ENCODE measurements at places on chromosomes 11 and 22.
A peak's percentile ranks its signal among the peaks of the same experiment; 100 is the strongest.

DNA sequence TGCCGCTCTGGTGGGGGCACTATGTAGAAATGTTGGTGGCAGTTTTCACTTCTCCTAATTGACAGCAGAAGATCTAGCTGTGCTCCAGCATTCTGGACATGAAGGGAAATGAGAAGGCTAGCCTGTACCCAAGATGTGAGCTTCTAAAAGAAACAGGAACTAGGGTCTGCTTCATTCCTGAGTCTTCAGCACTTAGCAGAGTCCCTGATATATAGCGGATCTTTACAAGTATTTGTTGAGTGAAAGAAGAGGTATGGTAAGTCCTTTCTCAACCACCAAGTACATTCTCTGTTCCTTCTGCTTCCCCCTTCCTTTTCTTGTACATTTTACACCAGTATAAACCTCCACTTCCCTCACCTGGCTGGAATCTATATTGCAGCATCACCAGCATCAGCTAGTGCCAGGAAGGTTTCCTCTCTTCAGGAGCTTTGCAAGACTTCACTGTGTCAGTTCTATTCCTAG, 408.3 kb upstream of the CADM1 start:
- DNase-seq, result no peak

- no peak for DNase-seq
These were observed 113.6 kb downstream of the SIK3 start for GRCh38 chr11:116984589-116984988.

DNA sequence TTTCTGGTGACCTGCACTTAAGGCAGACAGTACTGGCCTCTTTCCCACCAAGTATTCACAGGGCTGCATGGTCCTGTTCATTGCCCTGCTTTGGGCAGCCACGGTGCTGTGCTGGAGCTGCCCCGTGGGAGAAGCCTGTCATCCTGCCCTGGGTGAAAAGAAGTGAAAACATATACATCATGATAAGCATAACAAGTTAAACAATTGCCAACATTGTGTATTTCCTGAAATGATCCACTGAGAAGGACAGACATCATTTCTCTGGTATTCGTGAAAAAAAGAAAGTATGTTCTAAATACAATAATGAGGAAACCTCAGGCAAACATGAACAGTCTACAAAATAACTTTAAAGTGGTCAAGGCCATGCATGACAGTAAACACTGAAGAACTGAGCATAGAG, 393.1 kb downstream of the TMEM135 start:
- no peak for DNase-seq

DNA sequence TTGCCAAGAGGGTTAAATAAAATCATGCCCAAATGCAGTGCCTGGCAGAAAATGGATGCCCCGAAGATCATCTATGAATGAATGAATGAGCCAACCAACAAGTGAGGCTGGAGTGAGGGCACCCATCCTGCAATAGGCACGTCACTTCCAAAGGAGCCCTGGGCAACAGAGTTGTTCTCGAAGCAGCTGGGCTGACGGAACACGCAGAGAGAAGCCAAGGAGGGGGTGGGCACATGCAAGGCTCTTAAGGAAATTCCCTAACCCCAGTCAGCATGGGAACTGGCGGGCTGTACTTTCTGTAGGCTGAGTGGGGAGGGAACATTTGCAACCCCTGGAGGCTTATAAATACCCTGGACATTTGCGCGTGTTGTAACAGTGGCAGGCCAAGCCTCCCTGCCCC, 11.6 kb upstream of the CHADL start:
- no peak for DNase-seq

DNA sequence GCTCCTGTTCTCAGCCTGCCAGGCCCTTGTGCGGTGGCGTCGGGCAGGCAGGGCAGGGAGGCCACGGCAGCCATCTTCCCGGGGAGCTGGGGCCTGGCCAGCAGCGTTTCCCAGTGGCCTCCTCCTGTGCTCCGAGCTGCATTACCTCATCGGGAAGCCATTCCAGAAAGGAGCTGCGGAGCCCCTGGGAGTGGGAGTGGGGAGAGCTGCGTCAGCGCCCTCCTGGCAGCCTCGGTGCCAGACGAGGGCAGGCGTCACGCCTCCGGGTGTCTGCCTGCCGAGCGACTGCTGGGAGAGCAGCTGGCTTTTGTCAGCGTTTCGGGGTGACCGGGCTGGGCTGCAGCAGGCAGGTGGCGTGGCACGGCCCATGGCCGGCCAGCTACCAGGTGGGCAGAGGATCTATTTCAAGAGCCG, 30.9 kb upstream of the WNT7B start:
- peak; percentile 77 for DNase-seq

DNA sequence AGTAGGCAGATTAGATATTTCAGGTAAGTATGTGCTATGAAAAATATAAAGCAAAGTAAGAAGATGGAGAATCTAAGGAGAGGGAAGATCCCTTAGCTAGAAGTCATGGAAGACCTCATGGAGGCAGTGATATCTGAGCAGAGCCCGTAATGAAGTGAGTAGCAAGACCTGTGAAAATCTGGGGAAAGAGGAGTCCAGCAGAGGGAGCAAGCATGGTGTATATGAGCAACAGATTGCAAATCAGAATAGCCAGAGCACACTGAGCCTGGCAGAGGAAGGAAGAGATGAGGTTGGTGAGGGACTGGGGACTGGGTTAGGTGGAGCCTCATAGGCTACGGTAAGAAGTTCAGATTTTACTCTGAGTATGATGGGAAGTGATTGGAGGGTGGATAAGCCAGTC, 9.4 kb downstream of the LHFPL7 start:
- no peak for DNase-seq

- no peak for DNase-seq
These were observed 17.7 kb downstream of the TNKS1BP1 start for GRCh38 chr11:57306940-57307565.

- no peak for DNase-seq
These were observed 28.3 kb downstream of the MYO18B start for GRCh38 chr22:25770333-25770732.

GRCh38 chr22:43275545-43276317, 67.4 kb downstream of the SCUBE1 start:
- no peak for DNase-seq

DNA sequence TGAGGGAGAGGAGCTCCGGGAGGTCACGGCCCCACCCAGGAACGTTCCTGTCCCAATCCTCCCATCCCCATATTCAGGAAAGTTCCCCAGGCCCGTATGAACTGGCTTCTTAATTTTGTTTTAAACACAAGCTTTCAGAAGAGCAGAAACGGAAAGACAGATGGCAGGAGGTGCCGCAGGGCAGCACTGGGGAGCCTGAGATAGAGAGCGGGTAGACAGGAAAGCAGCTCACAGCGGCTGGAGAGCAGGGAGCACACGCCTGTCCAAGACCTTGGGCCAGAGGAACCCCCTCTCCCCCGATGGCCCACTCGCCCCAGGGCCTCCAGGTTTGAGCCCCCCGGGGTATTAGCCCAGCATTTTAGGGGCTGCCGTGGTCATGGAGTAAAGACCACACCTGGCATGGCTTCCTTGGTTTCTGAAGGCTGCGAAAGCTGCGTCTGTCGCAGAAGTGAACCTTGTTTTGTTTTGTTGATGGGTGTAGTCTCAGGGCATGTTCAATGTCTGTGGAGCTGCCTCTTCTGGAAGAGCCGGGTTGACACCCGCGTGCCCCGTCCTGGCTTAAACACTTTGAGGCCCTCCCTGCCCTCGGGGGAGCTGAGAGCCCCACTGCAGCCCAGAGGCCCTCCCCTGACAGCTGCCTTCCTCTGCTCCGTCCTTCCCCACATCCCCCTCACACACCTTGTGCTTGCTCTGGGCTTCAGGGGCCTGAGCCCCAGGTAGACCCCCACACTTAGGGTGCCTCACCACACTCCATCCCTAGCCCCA, 17.9 kb upstream of the KCNQ1OT1 start:
- no peak for DNase-seq

GRCh38 chr11:126146454-126147192, 64.8 kb downstream of the RPUSD4 start:
- peak; percentile 77 for DNase-seq

DNA sequence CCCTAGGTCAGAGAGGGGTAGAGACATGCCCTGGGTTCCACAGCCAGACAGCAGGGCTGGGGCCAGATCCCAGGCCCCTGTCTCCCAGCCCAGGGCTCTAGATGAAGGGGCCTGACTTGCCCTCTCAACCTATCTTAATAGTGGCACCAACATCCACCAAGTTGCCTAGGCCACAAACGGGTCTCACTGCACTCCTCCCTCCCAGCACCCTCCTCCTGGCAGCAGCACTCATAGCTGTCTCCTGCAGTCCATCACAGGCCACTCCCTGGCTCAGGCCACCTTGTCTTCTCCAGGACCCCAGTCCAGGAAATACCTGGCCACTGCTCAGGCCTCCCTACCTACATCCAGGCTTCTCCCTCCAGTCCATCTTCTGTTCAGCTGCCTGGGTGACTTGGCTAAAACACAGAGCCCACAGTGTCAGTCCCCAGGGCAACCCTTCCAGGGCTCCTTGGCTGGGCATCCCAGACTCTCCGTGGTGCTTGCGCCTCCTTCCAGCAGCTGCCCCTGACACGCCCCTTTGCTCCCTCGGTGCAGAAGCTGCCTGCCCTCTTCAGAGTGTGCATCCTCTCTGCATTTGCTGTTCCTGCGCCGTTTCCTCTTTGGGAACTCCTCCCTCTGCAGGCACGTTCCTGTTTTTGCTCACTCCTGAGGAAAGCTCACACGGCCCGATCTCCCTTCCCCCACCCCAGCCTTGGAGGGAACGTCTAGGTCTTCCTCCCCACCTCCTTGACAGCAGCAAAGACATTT, 40.5 kb downstream of the LRRC32 start:
- DNase-seq, result no peak

DNA sequence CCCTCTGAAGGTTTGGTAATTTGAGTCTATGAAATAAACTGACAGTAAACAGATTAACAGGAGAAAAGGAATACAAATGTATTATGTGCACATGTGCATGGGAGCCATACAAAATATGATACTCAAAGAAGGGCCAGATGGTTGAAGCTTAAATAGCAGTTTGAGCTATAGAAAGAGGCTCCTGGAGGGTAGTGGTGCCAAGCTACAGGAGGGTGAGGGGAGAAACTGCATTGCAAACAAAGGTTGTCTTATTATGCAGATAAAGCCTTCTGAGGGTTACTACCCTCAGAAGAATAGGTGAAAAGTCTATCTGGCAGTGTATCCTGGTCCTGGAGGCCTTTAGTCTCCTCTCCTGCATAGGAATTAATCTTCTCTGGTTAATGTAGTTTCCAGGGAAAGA, 267.3 kb upstream of the MPPED2 start:
- DNase-seq, result no peak

DNA sequence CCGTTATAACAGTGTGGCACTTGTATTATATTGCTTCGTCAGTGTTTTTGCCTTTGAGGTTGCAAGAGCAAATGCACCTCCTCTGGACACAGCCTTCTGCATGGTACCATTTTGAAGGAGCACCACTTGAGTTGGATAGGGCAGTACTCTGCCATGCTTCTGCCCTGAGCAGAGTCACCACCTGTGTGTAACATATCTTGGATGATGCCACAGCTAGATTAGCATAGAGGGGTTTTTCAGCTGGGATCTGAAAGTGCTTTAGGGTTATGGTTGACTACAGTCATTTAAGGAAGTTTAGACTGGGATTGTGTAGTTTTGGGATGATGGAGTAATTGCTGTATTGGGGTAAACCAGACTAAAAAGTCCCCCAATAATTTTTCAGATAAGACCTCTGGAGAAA, 78.8 kb downstream of the PPP6R3 start:
- DNase-seq, result no peak

- no peak for DNase-seq
These were observed 14.2 kb downstream of the TRMU start for GRCh38 chr22:46349681-46350080.

- DNase-seq, result no peak
These were observed 144.4 kb upstream of the TEAD1 start for GRCh38 chr11:12529793-12530192.

DNA sequence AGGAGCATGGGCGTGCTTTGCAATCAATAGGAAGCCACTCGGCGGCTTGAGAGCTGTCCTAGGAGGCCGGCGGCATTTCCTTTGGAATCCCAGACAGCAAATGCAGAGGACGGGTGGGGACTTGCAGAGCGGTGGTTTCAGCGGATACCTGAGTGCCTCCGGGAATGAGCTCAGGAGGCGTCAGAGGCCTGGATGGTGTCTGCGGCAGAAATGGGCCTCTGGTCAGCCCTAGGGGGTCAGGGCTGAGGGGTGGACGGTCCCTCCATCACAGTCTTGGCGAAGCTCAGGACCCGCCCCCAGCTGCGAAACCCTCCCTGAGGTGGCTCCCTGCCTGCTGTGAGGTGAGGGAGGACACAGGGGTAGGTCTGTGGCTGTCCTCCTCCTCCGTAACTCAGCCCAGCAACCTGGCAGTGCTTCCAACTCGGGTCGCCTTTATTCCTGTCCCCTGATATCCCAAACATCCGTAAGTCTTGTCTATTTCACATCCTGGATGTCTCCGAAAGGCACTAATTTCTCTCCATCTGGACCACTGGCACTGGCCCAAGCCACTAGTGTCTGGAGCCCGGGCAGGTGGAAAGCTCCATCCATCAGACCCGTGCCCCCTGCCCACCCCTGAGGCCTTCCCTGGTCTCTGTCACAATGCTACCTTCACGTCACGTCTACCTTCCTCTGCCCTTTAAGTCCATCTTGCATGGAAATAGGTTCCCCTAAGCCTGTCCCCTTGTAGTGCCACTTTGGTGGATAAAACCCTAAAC, 686.6 kb downstream of the BRD1 start:
- no peak for DNase-seq

DNA sequence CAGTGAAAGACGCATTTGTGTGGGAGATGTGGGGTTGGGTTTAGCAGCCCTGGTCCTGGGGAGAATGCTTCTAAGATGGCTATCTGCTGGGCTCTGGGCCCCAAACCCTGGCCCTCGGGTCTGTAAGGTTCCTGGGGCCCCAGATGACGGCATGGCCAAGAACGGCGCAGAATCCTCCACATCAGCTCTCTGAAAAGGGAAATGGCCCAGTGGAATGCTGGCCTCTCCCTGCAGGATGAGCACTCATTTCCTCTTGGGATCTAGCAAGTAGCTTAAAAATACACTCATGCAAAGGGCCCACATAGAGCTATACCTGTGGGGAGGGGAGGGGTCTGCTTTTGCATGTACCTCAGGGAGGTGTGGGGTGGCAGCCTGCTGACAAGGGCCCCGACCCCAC, 37.5 kb upstream of the LINC01488 start:
- no peak for DNase-seq

Data from right kidney (tissue), 9 donors.